CD4-positive, alpha-beta T cell treated with Interleukin-6 at 100 ng/mL for 8 hours (primary cell): ENCODE measurements at places on chromosomes 5 and 9.

GRCh38 chr9:36207016-36207415 lies 16.3 kb downstream of the CLTA start:
- DNase-seq, result no peak

DNA sequence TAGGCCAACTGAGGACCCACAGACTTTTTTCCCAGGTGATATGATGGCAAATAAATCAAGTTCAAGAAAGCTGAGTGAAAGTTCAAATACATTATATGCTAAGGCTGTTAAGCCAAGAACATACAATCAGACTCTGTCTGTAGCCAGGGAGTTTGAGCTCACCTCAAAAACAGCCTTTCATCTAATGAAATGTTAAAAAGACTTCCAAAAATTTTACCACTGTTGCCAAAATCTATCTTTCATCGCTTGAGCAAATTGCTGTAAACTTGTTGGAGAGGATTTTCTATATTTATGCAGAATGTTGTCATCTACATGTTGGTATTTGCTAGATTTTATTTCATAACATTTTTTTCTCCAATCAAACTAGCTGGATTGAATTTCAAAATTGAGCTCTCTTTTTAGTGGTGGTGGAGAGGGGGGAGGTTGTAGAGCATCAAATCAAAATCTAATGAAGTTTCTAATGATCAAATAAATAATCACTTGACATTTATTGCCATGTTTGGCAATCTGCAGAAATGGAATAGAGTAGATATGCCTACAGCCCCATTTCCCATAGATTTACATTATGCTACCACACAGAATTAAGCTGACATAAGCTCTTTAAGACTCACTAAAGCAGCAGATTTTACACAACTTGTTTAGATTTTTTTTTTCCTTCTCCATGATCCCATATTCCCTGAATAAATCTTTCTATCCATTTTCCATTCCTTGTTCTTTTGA lies 828.9 kb upstream of the ZNF608 start:
- DNase-seq, result no peak

DNA sequence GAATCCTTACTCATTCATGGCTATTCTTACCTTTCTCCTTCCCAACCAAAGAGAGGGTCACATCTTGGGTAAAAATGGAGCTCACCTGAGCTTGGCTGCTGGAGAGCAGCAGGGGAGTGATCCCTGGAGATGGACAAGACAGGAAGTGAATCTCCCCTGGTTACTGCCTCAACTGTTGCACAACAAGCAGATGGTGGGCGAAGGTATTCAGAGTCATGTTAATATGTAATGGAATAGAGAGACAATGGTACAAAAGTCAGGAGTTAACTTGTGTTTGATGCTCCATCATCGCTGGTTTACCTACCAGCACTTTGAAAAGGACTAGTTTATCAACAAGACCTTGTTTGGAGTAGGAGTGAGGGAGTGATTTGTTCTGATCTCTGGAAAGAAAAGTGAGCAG lies 13.0 kb upstream of the PLPP1 start:
- no peak for DNase-seq

DNA sequence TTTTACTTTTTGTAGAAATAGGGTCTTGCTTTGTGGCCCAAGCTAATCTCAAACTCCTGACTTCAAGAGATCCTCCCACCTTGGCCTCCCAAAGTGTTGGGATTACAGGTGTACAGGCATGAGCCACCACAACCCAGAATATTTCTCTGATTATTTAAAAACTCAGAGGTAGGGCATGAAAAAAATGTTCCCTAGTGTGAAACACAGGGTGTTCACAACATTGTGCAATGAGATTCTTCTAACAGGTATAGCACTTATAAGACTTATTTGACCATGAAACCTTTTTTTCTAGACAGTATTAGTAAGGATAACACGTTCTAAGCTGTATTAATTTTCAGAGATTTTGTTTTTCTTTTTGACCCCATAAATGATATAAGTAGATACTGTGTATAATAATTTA lies 13.1 kb upstream of the PTGER4 start:
- no peak for DNase-seq

GRCh38 chr5:167555565-167556166 lies 735.8 kb upstream of the WWC1 start:
- no peak for DNase-seq

DNA sequence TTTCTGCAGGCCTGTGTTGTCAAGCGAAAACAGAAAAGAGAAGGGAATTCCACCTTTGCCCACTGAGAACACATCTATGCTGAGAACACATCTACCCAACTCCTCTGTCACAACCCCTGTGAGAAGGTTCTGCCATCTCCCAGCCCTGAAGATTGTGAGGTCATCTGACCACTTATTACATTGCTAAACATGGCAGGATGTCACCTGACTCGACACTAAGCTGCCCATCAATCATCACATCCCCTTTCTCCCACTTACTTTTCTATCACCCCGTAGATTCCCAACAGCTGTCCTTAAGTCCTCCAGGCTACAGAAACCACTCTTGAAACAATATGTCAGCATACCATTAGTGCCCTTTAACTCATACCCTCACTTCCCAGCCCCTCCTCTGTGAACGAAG lies 64.2 kb upstream of the PRSS3 start:
- no peak for DNase-seq

DNA sequence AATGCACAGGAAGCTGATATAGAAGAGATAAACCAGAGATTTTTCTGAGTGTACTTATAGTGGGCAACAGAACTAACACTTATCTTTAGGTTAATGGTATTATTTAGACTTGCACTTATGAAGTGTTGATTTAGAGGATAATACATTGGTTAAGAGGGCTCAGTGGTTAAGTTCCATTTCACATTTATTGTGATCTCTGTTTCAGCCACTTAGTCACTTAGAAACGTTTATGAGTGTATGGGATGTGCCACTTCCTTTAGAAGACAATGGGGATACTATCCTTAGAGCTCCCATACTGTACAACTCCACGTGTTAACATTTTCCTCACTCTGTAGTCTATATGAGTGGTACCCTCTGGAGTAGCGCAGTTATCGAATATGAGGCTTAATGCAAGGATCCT lies 57.5 kb downstream of the PIP5K1B start:
- no peak for DNase-seq

DNA sequence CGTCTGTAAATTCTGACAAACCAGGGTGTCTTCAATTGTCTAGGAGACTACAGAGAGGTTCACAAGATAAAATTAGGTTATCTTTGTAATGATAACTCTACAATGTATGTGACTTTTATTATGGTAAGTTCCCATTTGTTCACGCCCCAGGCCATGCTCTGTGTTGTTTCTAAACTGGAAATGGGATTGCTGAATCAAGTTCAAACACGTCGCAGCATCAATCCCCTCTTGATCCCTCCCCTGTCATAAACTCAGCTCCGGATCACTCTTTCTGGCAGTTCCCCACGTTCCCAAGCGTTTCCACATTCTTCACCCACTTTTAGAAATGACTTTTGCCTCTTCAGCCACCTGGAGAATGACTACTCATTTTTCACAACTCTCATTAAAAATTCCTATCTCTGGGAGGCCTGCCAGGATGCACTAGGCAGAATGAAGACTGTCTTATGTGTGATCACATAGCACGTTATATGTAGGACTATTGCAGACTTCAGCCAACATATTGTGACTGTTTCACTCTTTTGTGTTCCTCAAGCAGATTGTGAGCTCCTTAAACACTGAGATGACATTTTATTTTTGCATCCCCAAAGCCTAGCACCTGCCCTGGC lies 1124.2 kb upstream of the WWC1 start:
- no peak for DNase-seq

GRCh38 chr5:74641735-74642542 lies 1.4 kb upstream of the ENC1 start:
- DNase-seq, result peak; percentile 18

DNA sequence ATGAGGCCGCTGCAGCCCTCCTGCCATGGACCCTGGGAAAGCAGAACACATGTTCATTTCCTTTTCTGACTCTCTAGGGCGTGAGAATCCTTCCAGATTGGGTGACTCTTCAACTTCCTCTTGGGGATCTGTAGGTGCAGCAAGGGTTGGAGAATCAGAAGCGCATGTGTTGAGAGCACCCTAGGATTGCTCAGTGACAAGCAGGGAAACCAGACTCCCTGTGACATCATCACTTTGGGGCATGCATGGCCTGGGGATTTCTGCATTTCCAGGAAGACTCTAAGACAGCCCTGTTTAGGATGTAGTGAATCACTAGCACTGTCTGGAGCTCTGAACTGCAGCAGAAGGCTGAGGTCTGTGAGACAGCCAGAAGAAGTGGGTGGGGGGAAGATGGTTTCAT lies 15.1 kb upstream of the LCP2 start:
- peak; percentile 72 for DNase-seq

GRCh38 chr5:157535042-157535865 lies 40.3 kb downstream of the ADAM19 start:
- no peak for DNase-seq

- no peak for DNase-seq
These were observed 758.6 kb upstream of the DMAC1 start for GRCh38 chr9:8558176-8558575.

DNA sequence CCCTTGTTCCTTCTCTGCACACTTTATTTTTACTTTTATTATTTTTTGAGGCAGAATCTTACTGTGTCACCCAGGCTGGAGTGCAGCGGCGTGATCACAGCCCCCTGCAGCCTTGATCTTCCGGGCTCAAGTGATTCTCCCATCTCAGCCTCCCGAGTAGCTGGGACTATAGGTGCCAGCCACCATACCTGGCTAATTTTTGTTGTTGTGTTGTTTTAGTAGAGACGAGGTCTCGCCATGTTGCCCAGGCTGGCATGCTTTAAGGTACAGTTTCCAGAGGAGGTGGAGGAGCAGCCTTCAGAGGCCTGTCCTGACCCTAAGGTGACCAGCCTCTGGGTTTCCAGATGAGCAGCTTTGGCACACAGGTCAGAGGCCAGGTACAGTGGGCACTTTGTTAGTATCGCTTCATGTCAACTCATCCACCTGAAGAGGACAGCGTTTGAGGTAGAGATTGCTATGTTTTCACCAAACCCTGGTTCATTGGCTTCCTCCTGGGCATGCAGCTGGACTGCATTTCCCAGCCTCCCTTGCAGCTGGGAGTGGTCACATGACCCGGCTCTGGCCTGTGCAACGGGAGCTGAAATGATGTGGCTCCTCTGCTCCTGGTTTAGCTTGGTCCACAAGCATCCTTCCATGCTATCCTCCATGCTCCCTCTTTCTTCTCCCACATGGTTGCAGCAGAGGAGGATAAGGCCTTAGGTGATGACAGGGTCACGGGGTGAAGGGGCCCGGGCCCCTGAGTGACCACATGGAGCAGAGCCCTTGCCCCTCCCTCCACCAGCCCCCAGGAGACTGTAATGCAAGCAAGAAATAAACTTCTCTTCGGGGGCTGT lies 139.3 kb upstream of the IER5L start:
- no peak for DNase-seq

DNA sequence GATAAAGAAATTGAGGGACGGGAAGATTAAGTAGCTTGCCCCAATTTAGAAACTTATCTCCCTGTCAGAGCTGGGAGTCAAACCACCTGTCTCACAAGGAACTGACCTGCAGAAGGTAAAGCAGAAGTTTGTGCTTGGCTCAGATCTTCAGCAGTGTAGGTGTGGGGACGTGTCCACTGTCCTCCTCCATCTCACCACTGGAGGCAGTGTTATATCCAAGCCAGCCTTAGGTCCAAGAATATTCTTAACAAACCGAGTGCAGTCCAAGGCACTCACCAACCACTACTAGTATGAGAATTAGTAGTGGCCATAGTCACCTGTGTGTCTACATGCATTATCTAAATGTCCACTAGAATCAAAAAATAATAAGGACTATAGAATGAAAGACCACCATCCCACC lies 86.3 kb upstream of the IRX1 start:
- DNase-seq, result no peak

- no peak for DNase-seq
These were observed 8.8 kb downstream of the ATP10B start for GRCh38 chr5:160843240-160843639.

GRCh38 chr9:94911986-94912635 lies 185.6 kb downstream of the AOPEP start:
- no peak for DNase-seq

DNA sequence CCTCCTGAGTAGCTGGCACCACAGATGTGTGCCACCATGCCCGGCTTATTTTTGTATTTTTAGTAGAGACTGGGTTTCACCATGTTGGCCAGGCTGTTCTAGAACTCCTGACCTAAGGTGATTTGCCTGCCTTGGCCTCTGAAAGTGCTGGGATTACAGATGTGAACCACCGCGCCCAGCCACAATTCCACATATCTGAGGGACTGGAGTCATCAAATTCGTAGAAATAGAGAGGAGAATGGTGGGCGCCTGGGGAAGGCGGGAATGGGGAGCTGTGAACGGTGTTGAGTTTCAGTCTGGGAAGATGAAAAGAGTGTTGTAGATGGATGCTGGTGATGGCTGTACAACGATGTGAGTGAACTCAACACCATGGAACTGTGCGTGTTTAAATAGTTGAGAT lies 1.9 kb upstream of the ABO start:
- DNase-seq, result no peak

- no peak for DNase-seq
These were observed 38.9 kb downstream of the PTCH1 start for GRCh38 chr9:95477885-95478284.

GRCh38 chr5:141850786-141851185 lies 27.4 kb downstream of the PCDH1 start:
- no peak for DNase-seq

DNA sequence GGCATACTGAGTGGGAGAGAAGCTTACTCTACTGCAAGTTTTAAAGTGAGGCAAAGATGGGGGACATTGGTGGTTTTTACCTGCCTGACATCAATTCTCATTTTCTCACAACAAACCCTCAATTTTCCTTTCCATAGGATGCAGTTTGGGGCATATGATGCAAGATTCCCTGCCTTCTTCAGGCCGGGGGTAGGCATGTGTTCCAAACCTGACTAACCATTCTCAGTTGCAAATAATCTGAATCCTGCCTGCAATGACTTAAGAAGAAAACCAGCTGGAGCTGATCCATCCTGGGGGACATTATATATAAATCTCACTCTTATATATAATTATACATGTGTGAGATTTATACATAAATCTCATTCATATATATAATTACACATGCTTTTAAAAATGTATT lies 223.6 kb upstream of the EFNA5 start:
- DNase-seq, result no peak

GRCh38 chr5:150690760-150691159 lies 10.1 kb downstream of the RBM22 start:
- no peak for DNase-seq

GRCh38 chr5:179731791-179732411 lies 721 bp upstream of the MAML1 start:
- DNase-seq, result no peak

GRCh38 chr9:36937951-36938350 lies 96.1 kb downstream of the PAX5 start:
- DNase-seq, result no peak

DNA sequence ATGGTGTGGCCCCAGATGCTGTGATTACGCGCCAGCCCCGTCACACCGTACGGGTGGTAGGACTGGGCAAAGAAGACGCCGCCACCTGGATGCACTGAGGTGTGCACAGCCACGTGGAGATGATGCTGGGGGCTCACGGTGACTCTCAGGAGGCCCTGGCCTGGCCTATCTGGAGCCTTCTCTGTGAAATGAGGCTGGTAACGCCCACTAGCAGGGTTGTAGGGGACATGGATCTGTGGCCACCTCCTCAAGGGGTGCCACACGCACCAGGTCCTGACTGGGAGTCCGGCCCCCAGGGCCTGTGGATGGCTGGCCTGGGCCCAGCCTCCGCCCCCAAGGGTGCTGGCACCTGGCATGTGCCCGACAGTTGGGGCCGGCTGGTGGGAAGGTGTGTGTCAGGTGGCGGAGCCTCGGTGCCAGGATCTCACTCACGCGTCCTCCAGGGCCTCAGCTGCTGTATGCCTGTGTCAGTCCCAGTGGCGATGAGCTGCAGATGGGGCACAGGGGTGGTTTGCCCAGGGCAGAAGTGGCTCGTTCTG lies 32.4 kb downstream of the NEK6 start:
- DNase-seq, result no peak
